ENCODE measurements at places on chromosomes 6 and 20.

GRCh38 chr20:35715652-35716051 is 16.4 kb downstream of the ROMO1 start:
- DNase-seq = no peak

- no peak for DNase-seq
Measured at GRCh38 chr6:80165143-80165542, 58.7 kb downstream of the BCKDHB start.

DNA sequence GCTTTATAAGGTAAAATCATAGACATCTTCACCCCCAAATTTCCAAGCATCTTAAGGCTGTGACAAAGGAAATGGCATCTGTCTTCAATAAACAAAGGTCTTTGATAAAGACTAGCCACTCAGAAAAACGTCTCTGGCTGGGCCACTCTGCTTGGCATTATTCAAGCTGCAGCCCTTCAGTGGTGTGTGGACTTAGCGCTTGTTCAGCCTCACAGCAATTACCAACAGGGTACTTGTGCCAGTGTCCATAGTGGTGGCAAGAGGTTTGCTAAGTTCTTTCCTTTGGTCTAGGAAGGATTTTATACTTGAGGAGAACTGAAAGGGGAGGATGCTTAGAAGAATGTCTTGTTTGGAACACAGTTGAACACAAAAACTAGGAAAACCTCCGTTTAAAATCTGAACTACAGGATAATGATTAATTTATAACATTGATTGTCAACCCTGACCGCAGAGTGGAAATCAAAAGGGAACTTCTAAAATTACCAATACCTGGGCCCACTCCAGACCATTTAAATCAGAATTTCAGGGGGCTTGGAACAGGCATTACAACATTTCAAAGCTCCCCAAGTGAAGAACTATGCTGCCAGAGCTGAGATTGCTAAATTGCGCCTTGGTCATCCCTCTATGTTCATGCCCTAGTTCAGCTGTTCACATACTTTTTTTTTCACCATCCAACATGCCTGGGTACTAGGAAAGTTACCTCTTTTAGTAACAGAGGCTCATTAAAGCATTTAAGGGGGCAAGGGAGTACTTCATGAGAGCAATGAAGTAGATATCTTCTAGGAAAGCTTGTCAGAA is 378.5 kb downstream of the FRK start:
- no peak for DNase-seq

DNA sequence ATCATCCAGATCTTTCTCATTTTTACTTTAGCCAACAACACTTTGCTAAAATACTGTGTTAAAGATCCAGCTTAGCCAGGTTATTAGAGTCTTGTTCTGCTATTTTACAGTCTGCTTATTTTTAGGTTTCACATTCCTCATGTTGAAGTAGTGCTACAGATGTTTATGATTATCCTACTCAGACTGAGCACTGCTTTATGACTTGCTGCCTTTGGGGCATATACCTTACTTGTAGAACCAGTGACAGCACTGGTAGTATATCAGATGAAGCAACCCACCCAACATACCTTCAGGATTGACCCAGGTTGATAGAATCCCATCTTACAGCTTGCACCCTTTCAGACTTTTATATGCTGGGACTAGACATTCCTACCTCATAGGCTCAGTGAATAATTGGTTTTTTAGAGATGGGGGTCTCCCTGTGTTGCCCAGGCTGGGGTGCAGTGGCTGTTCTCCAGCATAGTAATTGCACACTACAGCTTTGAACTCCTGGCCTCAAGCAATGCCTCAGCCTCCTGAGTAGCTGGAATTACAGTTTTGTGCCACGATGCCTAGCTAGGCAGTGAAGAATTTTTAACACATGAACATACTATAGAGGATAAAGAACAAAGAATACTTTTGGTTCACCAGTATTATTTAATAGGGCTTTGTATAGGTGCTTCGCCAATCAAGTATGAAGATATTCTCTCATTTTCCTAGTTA is 63.8 kb upstream of the DYNLRB1 start:
- no peak for DNase-seq

DNA sequence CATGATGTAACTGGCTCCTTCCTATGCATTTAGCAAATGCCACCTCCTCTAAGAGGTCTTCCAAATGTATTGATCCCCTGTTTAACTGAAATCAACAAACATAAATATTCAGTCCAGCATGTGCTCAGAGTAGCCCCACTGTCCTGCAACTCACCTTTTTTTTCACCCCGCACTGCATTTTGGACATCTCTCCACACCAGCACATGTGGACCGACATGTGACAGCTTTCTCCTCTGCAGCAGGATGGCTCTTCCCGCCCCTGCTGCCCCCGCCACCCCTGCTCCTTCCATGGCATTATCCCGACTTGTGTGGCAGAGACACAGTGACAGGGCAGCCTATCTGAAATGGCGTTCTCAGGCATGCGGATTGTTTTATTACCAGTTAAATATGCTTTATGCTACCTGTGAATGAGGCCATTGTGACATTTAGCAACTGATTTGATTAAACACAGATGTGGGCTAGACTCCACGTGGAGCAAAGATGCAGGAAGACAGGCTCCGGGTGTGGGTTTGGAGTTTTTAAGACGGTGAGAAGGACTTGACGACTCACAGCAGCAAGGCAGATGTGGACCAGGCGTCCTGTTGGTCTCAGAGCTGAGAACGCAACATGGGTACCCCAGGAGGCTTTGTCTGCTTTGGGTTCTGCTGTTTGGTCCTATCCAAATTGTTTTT is 161.2 kb downstream of the EYA2 start:
- no peak for DNase-seq

- no peak for DNase-seq
Measured at GRCh38 chr6:128657181-128657580, 136.8 kb upstream of the PTPRK start.

- DNase-seq = no peak
Measured at GRCh38 chr20:53494753-53495152, 98.9 kb downstream of the ZNF217 start.
